ENCODE measurements at places on chromosomes 4 and X.

GRCh38 chrX:12951595-12951975 lies 23.3 kb upstream of the TMSB4X start:
- DNase-seq: no peak

DNA sequence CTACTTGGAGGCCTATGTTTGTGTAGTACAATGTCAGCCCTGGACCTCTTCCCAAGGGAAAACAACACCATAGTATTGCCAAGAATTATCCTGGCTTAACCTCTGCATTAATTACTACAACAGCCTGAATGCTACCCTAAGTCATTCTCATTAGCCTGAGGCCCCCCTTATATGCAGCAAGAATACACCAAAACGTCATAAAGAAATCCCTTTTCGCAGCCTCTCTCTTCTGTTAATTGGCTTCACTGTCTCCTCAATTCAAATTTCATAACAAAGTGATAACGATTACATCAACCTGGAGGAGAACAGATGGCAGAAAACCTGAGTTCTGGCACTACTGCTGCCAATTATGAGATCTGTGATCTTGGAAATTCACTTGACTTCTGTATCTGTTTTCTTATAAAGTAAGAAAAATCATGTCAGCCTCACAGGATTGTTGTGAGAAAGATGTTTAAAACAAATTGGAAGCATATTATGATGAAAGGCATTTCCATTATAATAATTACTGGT lies 1663.1 kb downstream of the STIM2 start:
- no peak for DNase-seq

DNA sequence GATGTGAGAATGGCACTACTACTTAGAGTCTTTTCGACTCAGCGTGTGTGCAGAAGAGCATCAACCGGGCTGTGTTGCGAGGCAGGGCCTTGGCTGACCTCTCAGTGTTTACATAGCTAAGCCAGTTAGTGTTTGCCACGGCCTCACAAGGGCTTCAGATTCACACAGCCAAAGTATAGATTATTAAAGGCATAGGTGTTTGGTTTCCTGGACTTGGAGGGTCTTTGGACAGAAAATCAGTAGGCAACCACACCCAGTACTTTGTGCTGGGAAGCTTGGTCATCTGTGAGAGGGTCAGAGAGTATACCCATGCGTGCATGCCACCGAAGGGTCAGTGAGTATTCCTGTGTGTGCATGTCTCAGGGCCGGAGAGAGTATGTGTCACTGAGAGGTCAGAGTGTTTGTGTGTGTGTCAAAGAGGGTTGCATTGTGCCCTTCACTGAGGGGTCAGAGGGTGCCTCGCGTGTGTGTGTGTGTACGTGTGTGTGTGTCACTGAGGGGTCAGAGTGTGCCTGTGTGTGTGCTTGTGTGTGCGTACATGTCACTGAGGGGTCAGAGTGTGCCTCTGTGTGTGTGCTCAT lies 69.7 kb upstream of the MSANTD1 start:
- DNase-seq: no peak

DNA sequence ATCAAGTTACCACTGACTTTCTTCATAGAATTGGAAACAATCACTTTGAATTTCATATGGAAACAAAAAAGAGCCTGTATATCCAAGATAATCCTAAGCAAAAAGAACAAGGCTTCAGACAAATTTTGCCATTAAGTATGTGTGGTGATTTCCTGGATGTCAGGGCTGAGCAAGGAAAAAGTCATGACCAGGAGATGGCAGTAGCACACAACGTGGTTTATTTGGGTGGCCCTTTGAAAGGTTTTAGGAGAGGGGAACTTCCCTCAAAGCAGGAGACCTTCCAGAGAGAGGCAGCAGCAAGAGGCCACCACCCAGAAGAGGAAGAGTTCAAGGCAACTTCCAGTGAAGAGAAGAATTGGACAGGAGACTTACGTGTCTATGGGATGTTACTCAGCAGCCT lies 18.1 kb upstream of the ZXDB start:
- DNase-seq: no peak

DNA sequence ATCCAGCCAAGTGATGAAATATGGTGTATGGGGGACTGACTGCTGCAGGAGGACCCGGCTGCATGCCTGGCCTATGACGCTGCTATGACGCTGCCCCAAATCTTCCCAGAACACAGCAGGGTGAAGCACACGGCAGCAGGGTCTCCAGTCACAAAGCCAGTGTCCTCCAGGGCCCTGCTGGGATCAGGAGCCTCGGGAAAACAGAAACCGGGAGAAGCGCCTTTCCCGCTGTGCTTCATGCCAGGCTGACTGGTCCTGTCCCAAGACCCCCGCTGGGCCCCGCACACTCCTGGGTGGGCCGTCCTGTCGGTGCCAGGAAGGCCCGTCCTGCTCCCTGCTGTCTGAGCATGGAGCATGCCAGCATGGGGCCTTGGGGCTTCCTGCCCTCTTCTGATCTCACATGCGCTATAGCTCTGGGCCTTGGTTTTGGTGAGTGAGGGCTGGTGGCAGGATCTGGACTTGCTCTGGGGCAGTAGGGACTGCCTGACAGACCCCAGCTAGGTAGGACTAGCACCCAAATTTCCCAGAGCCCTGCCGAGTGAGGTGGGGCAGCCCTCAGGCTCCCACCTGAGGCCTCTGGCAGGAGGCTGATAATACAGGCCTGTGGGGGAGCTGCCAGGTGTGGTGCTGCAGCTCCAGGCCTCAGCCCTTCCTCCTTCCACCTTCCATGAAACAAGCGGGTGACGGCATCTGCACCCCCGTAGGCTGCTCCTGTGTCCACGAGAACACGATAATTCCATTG lies 64.0 kb downstream of the ACOX3 start:
- no peak for DNase-seq

DNA sequence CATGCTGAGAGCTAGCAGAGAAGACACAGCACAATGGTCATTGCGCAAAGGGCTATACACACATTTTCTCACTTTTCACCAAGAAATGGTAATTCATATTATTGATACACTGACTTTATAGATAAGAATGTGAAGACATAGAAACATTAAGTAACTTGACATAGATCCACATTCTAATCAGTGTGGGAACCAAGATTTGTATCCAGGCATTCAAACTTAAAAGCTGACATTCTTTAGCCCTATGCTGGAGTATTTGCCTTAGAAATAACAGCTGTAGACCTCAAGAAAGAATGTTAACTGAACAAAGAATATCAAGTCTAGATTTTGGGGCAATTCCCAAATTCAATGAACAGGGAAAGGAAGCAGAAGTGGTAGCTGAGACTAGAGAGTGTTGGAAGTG lies 384.8 kb downstream of the IL15 start:
- no peak for DNase-seq

GRCh38 chr4:4866866-4867374 lies 7.5 kb downstream of the MSX1 start:
- DNase-seq: no peak

DNA sequence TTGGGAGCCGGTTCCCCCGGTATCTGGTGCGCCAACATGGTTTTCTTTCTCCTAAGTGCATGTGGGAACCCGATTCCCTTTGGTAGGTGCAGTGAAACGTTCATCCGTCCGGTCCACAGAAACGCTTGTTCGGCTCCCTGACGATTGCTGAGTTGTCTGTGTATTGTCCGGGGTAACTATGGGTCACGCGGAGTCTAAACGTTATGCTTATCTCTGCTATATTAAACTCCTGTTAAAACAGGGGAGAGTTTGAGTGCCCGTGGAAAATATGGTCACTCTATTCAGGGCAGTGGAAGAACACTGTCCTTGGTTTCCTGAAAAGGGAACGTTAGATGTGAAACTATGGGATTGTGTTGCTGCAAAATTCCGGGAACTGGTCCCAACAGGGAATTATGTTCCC lies 32.4 kb upstream of the MGST2 start:
- DNase-seq: no peak

- DNase-seq: no peak
Measured at GRCh38 chrX:72060196-72060920, 71.4 kb downstream of the RTL5 start.

GRCh38 chrX:107482046-107482445 lies 32.6 kb downstream of the FRMPD3 start:
- DNase-seq: no peak

GRCh38 chr4:156811963-156812362 lies 159.6 kb downstream of the PDGFC start:
- no peak for DNase-seq

DNA sequence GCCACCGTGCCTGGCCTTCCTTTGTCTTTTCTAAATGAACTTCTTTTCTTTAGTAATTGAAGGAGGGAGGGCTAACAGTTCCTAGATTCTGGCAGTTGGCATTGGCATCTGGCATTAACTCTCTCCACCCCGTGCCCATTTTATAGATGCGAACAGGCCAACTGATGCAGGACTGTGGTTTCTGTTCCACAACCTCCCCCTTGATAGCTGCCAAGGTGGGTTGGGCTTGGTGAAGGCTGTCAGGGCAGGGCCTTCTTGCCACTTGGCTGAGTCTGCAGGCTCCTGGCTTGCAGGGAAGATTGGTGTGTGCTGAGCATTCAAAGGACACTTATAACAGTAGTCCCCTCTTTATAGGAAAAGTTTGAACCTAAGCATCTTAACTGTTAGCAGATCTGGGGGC lies 4.3 kb downstream of the SOWAHD start:
- no peak for DNase-seq

GRCh38 chr4:27789773-27790172 lies 929.1 kb downstream of the STIM2 start:
- DNase-seq: no peak

Data from stimulated activated CD8-positive, alpha-beta memory T cell treated with anti-CD3 and anti-CD28 coated beads, Interleukin-7, amount 100 ng/mL, for 1 hour (primary cell).